ENCODE measurements at places on chromosomes 7 and 10.

GRCh38 chr7:12569673-12570072 is 847 bp upstream of the SCIN start:
- no peak for DNase-seq

- DNase-seq, result no peak
Measured at GRCh38 chr10:113096128-113096996, 146.3 kb downstream of the TCF7L2 start.

DNA sequence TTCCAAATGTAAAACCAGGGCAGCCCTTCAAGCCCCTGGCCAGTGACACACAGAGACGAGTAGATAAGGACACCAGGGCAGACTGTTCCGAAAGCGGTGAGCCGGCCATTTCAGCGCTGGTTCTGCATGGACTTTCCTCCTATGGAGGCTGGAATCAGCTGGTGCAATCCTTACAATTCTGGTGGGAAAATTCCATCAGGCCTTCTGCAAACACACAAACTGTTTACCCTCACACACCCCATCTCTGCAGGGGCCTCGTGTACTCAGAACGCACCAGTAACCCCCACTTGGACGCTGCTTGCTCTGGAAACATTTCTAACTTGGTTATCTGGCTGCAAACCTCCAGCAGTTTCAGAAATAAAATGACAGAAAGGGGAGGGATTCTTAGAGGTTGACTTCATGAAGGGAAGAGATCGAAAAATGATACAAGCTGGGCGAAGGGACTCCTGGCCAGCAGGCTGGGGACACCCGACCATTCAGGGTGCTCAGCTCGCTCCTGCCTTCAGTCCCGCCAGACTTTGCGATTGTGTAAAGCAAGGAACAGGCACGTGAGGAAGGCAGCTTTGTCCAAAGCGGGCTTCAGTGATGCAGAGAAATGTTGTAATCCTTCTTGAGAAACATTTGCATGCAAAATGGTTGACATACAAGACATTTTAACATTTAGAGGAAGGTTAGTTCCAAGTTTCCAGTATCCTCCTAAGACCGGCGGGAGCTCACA is 19.7 kb upstream of the SHH start:
- DNase-seq, result no peak

- DNase-seq, result no peak
Measured at GRCh38 chr10:15849316-15849715, 11.0 kb downstream of the MINDY3 start.

DNA sequence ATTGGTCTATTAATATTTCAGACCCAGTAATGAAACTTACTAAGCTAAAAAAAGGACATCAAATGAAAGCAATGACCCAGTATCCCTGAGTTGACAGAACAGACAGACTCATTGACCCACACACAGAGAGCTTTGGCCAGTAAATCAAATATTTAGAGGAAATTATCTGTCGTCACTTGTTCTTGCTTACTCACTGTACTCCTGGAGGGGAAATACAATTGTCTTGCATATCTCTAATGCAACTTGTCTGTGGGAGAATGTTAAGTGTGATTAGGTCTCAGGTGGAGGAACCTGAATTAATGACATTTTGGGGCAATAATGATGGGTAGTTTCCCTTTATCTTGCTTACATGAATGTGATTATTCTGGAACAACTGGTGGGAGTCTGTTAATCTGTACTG is 80.4 kb downstream of the CUBN start:
- no peak for DNase-seq

GRCh38 chr7:77626586-77627308 is 69.5 kb upstream of the RSBN1L start:
- no peak for DNase-seq

DNA sequence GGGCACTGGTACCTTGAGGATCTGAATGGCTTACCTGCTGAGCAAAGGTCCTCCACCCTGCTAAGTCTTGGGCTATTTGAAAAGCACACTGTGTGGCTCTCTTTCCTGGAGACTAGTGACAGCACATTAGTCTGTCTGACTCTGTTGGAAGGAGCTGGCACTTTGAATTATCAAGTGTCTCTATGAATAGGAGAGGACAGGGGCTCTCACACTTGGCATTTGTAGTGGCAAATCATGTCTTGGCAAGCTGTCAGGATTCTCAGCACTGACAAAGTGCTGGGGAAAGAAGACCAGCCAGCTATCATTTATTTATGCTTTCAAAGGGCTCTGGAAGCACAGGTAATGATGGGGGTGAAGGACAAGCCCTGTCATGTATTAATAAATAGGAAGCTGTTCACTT is 62.8 kb downstream of the MTPN start:
- no peak for DNase-seq
